NCI-H187 (cell line): ENCODE measurements at places on chromosomes 7 and 10.

GRCh38 chr7:157400171-157400860, 63.5 kb downstream of the DNAJB6 start:
- no peak for DNase-seq

- DNase-seq: peak; percentile 11
These were observed 129.8 kb upstream of the PPP1R3A start for GRCh38 chr7:114048386-114049235.

GRCh38 chr7:97317575-97317974, 200.1 kb downstream of the SDHAF3 start:
- DNase-seq: no peak

GRCh38 chr7:69826283-69826682, 228.0 kb downstream of the AUTS2 start:
- no peak for DNase-seq

DNA sequence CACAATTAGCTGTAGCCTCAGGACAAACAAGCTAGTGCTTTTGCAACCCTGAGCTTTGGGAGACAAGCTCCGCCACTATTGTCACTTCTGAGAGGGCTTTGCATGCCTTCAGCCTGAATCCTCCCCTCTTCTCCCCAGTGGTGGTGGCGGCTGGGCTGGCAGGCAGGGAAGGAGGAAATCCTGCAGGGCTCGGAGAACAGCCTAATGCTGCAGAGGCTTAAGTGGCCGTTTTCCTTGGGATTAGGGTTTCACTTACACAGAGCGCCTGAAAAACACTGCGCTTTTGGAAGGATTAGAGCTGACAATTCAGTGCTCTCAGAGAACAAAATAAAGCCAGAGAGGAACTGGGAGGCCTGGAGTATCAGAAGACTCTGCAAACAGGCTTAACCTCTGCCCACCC, 71.3 kb downstream of the PAX2 start:
- DNase-seq: no peak

- DNase-seq: no peak
These were observed 10.4 kb downstream of the TAX1BP1 start for GRCh38 chr7:27750316-27750715.

GRCh38 chr7:43363035-43363791, 219.7 kb upstream of the STK17A start:
- peak; percentile 41 for DNase-seq

- DNase-seq: no peak
These were observed 66.5 kb downstream of the RAB11FIP2 start for GRCh38 chr10:117980216-117980615.

GRCh38 chr7:22476824-22477223, 23.2 kb downstream of the STEAP1B start:
- DNase-seq: no peak

DNA sequence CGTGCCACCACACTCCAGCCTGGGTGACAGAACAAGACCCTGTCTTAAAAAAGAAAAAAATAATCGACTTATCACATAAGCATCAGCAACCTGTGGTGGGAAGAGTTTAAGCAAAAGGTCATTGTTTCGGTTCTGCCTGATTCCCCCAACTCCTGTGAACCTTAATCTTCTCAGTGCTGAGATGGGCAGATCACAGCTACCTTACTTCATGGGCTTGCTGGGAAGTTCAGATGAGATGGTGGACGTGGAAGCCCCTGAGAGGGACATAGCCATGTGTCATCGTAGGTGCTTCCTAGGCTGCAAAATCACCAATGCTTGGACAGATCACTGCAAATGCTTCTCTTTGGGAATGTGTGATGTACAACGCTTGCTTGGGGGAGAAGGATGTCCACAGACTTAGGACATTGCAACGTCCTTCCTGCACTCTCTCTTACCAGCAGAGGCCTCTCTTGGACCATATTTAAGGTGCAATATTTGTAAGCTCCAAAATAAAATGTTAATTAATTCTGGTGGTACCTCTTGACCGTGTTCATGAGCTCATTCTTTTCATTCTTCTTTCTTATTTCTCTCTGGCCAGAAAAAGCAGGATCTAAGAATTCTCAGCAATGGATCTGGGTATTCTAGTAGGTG, 8.6 kb downstream of the GJD4 start:
- DNase-seq: no peak

- DNase-seq: peak; percentile 25
These were observed at the start of gene CNTNAP2 for GRCh38 chr7:146116521-146117222. CNTNAP2 (plus strand) TSS chr7:146116801; CDS start chr7:146116877, 76 bp downstream.

- no peak for DNase-seq
These were observed 30.0 kb upstream of the PARD3 start for GRCh38 chr10:34845070-34845469.

GRCh38 chr10:86316274-86316835, 50.2 kb downstream of the GRID1 start:
- no peak for DNase-seq

DNA sequence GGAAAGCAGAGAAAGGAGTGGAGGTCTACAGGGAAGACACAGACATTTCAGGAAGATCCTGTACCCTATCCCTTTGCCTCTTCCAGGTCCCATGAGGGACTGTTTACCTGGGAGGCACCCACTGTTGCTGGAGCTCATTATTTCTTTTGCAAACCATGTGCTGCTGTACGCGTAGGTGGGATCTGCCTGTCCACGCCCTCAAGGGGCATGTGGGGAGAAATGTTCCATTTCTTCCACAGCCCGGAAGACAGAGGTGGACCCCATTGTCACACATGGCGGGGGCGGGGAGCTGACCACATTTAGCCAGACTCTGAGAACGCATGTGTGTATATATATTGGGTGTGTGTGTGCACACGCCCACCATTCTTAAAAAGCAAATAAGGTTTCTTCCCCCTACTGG, 2.0 kb downstream of the PLXNA4 start:
- DNase-seq: no peak

DNA sequence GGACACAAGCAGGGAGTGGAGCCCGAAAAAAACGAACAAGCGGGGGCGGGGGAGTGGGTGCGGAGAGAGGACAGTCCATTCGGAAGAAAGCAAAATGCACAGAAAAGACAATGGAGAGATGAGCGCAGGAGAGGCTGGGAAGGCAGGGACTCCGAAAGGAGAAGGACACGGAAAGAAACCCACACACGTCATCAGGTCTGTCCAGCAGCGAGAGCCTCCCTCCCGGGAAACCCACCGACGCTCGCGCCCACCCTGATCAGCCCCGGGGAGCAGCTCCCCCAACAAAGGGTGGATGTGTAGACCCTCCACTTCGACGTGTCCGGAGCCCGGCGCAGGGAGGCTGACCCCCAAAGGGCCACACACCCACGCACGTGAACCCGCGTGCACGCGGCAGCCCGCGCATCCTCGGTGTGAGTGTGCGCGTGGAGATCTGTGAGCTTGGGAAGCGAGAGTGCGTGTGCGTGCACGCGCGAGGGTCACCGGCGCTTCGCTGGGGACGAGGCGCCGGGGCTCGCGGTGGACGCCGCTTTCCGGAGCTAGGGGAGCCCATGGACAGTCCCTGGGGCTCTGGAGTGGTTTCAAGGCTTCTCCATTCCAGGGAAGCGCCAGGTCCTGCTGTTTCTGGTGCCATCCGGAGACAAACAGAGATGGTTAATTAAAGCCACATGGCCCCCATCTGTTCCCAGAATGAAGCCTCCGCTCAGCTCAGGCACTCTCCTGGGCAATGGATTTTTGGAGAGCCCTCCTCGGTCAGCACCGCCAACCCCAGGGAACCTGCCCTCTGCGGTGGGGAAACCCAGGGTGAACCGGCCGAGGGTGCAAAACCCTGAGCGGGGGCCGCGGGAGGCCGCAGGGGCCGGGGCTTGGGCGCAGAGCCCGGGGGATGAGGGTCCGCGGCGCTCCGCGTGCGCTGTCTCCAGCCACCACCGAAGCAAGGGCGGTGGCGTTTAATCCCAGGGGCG, 916 bp downstream of the LAMB1 start:
- DNase-seq: no peak

- no peak for DNase-seq
These were observed 210.1 kb downstream of the TNS3 start for GRCh38 chr7:47371733-47372368.

DNA sequence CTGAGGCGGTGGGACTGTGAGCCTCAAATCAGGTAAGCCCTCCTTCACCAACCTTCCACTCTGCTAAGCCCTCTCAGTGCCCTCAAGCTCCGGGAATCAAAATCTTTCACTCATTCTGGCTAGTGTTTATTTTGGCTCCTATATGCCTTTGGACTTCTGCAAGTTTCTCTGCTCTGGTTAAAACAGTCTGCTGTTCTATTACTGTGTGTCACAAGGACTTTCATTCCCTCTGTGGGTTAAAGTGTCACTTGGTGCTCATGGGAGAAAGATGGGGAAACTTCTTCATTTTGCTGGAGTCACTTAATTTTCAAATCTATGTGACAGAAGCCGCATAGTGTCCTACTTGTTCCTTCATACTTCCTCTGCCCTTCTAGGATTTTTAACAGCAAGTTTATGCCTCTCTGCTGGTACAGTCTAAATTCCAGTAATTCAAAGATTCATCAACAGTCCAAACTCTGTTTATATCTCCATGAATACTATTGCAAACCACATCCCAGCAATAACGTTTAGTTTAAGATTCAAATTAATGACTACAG, 61.3 kb downstream of the CD36 start:
- DNase-seq: no peak

- DNase-seq: no peak
These were observed 4.6 kb upstream of the MYH16 start for GRCh38 chr7:99267841-99268576.

GRCh38 chr7:4720225-4720624, 38.1 kb downstream of the FOXK1 start:
- DNase-seq: no peak

DNA sequence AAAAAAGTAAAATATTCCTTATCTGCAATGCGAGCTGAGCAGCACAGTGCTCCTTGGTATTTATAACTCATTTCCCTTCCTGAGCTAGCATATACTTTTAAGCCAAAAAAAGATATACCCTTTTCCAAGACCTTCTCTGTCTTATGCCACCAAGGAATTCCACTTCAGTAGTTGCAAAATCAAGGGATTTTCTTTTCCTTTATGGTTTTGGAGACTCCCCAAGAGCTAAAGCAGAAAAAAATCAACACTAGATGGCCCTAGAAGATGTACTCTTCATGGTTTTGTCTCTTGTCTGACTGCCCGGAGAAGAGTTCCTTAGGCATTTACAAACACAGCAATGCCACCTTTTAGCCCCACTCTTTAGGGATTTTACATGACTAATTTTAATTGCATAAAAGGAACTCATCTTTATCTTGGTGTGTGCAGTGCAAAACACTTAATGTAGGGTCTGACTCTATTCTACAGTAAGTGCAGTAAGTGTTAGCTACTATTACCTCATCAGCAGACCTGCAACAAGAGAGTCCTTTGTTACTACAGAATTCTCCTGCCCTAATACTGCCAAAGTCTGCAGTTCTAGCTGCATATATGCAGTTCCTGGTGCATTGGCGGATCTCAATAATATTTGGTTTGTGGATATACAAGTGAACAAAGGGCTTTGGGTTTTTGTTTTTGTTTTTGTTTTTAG, 443.3 kb downstream of the GFRA1 start:
- no peak for DNase-seq

DNA sequence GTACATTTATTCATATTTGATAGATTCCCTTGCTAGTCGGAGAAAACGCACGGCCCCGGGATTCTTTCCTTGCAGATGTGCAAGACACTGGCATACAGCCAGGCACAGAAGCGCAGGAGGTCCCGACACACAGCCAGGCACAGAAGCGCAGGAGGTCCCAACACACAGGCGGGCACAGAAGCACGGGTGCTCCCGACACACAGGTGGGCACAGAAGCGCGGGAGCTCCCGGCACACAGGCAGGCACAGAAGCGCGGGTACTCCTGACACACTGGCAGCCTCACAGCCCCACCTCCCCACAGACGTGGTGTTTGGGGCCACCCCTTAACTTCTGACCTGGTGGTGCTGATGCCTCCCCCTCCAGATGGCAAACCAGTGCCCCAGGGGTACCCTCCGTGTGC, 237.3 kb downstream of the ZMYND11 start:
- DNase-seq: no peak

- DNase-seq: no peak
These were observed 125.4 kb downstream of the MAPK8 start for GRCh38 chr10:48431871-48432270.

DNA sequence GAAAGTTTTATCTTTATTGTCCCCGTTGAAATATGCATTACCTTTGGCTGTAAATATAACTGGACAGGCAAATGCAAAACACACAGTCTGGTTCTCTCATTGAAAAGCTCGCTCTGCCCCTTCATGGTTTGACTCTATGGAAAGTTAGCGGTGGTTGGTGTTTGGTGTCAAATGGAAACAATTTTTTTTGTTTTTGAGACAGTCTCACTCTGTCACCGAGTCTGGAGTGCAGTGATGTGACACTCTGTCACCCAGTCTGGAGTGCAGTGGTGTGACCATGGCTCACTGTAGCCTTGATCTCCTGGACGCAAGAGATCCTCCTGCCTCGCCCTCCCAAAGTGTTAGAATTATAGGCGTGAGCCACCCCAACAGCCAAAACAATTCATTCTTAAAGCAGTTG, 149.7 kb downstream of the LRRC4 start:
- no peak for DNase-seq

- DNase-seq: no peak
These were observed 3.4 kb downstream of the NSUN6 start for GRCh38 chr10:18647945-18648344.

DNA sequence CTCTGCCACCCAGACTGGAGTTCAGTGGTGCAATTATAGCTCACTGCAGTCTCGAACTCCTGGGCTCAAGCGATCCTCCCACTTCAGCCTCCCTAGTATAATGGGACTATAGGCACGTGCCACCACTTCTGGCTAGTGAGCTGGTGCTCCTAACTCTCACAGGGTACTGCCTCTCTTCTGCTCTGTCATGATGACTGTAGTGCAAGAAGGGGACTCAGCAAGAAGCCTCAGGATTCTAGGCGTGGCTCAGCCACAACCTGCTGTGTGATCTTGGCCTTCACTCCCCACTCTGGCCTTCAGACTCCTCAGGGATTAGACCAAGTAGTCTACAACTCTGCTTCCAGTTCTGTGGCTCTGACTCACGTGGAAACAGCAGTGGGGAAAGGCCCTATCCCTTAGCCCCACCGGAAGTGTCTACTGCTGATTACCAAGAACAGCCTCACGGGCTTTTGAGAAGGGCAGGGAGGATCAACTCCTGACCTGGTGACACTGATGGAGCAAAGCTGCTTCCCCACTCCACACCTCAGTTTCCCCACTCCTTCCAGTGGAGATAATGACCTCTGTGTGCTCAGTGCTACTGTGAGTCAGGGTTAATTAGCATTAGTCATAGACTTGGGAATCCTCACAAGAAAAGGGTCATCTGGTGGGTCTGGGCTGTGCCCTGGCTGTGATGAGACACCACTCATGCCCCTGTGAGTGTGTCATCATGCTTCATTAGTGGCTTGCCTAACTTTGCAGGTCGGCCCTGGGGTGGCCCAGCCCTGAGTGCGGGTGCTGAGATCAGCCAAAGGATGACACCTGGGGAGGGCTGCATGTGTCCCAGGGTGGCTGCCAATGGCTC, 41.1 kb downstream of the ZC3HC1 start:
- DNase-seq: no peak

- DNase-seq: no peak
These were observed 146.7 kb downstream of the DNAJB6 start for GRCh38 chr7:157483515-157483914.

- DNase-seq: no peak
These were observed 42.7 kb upstream of the SEMA3D start for GRCh38 chr7:85229544-85229943.
